ENCODE measurements at places on chromosomes 3 and 15.

- no peak for DNase-seq
These were observed 2.4 kb upstream of the ETV5 start for GRCh38 chr3:186110975-186111974.

DNA sequence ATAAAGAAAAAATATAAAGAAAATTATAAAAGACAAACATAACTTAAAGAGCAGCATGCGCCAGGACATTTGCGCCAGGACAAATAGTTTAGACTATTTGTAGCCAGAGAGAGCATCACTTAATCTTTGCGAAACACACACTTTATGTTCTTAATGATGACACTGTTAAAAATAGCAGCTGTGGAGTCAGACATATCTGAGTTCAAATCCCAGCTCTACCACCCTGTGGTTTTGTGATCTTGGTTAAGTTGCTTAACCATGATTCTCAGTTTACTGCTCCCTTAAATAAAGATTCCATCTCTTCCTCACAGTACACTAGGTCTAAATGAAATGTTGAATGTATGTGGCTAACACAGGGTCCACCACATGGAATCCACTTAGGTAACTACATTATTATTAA lies 31.4 kb downstream of the KCNMB2 start:
- DNase-seq: no peak

GRCh38 chr3:11390411-11391131 lies 118.4 kb downstream of the ATG7 start:
- no peak for DNase-seq

DNA sequence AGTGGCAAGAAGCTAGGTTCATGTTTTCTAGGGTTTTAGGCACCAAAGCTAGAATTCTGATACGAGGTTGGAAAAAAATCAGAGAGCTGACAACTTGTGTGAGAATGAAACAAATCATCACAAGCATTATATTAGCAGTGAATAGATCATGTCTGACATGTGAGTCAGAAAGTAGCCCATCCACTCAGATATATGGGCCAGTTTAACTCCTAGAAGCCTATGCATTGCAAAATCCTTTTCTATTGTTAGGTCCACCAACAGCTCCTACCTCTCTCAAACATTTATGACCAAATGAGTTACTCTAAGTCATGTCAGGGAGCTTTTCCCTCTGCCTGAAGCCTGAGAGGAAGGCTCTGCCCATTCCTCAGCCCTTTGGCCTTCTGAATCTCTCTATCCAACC lies 44.0 kb downstream of the KBTBD12 start:
- DNase-seq: no peak

- no peak for DNase-seq
These were observed 324.1 kb upstream of the ALCAM start for GRCh38 chr3:105042586-105042985.

DNA sequence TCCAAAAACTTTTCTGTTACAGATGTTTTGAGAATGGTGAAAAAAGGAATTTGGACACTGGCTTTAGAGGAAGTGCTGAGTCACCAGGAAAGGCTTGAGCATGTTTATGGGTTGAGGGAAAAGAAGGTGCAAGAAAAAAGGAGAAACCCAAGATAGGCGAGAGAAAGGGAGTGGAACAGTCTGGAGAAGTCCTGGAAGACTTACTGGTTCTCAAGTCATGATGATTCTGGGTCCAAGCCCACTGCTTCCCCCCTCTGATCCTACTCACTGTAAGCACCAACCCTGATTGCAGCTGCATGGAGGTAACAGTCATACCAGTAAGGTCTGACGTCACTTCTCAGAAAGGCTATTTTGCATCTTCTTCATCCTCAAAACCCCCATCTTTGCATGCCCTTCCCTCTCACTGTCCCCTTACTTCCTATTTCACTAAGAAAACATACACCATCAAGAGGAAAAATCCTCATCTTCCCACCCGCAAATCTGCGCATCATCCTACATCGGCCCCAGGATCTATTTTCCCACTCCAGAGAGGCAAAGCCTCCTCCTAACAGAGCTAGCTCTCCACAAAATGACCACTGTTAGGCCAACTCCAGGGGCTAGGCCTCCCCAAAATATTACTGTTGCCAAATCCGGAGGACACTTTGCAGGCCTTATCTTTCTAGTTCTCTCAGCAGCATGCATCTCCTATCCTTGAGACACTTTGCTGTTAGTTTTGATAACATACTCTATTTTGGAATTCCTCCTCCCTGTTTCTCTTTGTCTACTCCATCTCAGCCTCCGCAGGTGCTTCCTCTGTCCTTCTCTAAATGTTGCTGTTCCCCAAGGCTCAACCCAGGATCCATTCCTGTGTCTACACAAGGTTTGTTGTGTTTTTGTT lies 3.2 kb upstream of the ATP13A3 start:
- DNase-seq: no peak

- DNase-seq: no peak
These were observed 46.4 kb downstream of the C3orf20 start for GRCh38 chr3:14721126-14721864.

GRCh38 chr3:61442696-61443095 lies 118.7 kb upstream of the PTPRG start:
- no peak for DNase-seq

DNA sequence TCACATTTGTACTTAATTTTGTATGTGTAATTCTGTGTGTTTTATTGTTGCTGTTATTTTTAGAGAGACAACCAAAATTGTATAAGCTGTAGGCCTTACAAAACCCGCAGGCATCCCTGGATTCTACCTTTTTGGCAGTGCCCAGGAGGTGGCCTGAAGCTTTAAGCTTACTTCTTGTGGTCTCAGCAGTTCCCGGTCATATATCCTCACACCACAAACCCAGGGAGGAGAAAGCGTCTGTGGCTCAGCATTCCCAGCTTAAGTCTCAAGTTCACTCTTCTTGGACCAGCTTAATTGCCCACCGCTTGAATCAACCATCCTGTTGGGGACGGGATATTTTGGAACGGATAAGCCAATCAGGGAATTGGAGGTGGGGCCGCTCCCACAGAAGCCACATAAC lies 36.7 kb downstream of the C2CD4A start:
- DNase-seq: no peak

DNA sequence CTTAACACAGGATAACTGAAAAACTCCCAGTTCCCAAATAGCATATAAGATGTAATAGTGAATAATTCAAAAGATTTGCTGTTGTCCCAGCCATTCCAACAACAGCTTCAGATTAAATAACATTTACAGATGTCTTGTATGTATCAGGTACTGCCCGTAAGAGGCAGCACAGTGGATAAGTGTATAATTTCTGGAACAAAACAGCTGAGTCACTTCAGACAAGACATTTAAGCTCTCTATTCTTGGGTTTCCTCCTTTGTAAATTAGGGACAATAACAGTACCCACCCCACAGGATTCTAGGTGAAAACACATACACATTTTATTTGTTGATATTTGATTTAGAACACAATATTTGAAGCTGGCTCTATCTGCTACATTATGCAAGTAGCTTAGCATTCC lies 2.6 kb upstream of the WWTR1 start:
- DNase-seq: no peak

- DNase-seq: no peak
These were observed 504.7 kb upstream of the PROK2 start for GRCh38 chr3:72289692-72290071.

- no peak for DNase-seq
These were observed 42.1 kb upstream of the FOXP1 start for GRCh38 chr3:71625676-71626075.

- DNase-seq: peak; percentile 8
These were observed 810 bp downstream of the TMEM62 start for GRCh38 chr15:43134157-43134635.
